ENCODE measurements at places on chromosomes 12 and 14.
A peak's percentile ranks its signal among the peaks of the same experiment; 100 is the strongest.

GRCh38 chr12:74646831-74647230, 109.2 kb downstream of the ATXN7L3B start:
- peak; percentile 78 for DNase-seq

- DNase-seq = no peak
Measured at GRCh38 chr14:96118391-96118790, 79.2 kb downstream of the C14orf132 start.

- no peak for DNase-seq
Measured at GRCh38 chr12:51714666-51715065, 123.6 kb downstream of the SCN8A start.

DNA sequence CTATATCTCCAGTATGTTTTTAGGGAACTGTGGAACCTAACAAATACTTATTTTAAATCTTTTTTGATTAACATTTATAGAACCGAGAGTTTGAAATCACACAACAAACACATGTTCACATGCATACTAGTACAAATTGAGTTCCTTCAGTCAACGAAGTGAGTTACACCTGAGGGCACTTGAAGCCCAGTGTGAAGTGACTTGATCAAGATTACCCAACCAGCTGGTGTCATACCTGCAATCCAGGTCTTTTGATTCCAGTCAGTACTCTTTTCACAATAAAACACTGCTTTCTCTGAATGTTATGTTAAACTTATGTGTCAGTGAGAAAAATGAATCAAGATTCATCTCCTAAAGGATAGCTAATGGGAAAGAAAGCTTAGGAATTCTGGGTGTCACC, 35.2 kb downstream of the VRK1 start:
- DNase-seq = no peak

DNA sequence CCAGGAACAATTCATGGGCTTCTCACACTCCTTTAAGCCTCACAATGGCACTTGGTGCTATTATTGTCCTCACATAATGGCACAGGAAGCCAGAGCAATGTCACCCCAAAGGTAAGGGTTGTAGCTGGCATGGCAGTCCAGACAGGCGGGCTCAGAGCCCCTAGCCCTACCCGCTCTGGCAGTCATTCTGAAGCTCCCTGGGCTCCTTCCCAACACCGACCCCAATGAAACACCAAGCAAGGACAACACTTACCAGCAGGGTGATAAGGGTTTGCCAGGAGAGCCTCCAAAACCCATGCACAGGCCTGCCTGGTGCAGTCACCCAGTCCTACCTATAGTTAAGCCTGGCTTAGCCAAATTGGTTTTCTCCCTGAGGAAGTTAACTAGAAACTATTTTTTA, 30.8 kb downstream of the MAX start:
- no peak for DNase-seq

- no peak for DNase-seq
Measured at GRCh38 chr14:61284001-61284400, 2.9 kb upstream of the TMEM30B start.

DNA sequence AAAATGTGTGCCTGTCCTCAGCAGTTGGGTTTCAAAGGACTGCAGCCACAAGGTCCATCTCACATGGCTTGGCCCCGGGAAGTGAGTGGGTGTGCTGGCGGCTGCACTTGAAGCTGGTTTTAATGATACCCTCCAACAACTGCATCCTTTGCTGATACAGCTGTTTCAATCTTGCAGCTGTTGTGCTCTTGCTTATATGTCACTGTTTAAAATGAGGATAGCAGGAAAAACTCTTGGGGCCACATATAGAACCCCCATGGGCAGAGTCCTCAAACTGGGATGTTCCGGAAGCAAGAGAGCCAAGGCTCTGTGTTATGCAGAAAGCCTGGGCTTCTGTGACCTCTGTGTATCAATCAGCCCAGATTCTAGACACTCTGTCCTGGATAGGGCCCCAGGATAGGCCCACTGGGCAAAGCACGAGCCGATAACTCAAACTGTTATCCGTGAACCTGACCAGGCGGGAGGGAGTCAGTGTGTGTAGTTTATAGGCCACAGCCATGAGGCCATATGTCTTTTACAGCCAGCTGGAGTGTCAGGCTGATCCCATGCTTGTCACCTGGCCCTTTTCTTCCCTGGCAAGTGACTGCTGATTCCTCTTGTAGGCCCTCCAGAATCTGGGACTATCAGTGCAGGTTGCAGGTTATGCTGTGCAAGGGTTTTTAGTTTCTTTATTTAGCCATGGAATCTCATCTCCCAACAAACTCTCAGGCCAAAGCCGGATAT, 74.3 kb downstream of the SSPN start:
- no peak for DNase-seq

DNA sequence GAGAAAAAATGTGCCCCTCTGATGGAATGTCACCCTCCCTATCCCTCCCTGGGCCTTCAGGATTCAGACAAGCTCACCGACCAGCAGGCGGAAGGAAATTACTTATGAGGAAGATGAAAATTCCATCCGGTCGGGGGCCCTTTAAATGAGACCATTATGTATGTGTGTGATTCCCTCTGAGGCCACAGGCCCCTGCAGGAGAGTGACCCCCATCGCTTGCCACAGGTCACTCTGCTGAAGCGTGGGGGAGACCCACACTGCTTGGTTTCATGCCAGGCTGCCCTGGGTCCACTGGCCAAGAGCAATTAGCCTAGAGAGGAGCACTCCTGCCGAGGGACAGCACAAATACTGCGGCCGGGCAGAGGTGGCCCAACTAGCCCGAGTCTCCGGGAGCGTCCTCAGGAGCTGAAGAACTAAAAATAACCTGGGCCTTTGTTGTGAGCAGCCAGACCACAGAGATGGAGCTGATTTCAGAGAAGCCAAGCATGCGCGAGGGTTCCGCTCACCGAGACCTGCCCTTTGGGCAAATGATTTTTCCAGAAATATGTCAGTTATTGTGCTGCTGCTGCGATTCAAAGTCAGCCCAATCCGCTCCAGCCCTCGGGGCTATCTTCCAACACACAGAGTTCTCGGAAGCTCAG, 276.4 kb downstream of the DPF3 start:
- DNase-seq = no peak

DNA sequence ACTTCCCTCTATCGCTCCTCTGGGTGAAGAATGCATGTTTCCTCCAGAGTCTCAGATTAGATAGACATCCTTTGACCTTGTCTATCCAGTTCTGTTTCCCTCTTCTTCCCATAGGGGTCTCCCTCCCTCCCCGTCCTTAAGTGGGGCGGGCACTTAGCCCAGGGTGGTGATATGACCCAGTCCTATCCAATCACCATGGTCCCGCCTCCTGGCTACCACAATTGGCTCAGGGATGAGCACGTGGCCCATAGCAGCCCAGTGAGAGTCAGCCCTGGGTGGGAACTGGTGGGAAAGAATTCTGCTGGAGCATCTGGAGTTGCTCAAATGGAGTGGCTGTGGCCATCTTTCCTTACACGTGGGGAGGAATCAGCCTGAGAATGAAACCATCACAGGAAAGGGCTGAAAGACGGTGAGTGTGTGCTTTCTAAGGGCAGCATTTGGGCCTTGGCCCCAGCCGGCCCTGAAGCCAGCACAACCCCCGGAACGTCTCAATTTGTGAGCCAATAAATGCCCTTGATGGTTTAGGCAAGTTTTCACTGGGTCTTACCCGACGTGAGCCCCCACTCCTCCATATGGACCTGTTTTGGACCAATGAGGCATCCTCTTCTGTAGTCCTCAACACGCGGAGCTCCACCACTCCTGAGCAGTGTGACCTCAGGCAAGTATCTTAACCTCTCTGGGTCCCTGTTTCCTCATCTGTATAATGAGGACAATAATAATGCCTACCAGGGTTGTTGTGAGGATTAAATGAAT, 14.4 kb upstream of the MLXIP start:
- DNase-seq = peak; percentile 71

- no peak for DNase-seq
Measured at GRCh38 chr14:96349286-96350075, 13.7 kb downstream of the ATG2B start.

GRCh38 chr12:124852329-124852831, 11.3 kb downstream of the SCARB1 start:
- DNase-seq = no peak

GRCh38 chr14:61559641-61560201, 135.6 kb upstream of the HIF1A start:
- no peak for DNase-seq

DNA sequence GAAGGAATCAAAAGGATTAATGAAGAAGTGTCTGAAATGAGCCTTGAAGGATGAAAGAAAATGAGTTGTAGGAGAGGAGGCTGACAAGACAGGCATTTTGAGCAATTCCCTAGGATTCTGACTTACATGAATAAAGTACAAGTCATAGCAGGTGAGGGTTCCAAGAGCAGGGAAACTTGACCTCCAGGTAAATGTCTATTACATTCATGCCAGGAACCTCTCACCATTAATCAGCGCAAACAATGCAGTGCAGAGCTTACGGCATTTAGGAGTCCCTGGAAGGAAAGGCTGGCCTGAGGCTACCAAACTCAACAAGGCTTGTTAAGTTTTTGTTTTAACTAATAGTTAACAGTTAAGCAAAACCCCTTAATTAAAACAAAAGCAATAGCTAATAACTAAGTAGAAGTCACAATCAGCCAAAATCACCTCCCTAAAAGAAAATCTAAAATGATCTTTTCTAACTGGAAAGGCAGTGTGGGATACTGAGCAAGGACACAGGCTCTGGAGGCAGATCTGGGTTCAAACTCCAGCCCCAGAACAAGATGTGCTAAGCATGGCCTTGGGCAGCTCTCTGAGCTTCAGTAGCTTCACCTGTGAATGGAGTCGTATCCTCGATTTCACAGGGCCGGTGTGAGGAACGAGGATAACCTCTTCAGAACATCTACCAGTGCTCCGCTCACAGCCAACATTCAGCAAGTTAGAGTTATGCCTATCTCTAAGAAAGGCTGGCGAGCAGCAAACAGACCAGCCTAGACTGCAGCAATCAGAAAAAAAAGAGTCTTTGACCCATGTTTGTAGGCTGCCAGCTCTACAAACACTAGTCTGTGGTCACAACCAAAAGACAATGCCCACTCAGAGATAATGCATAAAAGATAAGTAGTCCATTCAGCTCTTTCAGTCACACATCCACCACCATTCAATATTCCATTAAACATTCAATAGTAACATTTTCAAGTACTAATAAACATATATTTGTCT, 16.9 kb downstream of the PPTC7 start:
- peak; percentile 5 for DNase-seq

- DNase-seq = no peak
Measured at GRCh38 chr12:21353948-21354347, 18.8 kb upstream of the IAPP start.

GRCh38 chr12:77599782-77600467, 230.8 kb upstream of the NAV3 start:
- no peak for DNase-seq

DNA sequence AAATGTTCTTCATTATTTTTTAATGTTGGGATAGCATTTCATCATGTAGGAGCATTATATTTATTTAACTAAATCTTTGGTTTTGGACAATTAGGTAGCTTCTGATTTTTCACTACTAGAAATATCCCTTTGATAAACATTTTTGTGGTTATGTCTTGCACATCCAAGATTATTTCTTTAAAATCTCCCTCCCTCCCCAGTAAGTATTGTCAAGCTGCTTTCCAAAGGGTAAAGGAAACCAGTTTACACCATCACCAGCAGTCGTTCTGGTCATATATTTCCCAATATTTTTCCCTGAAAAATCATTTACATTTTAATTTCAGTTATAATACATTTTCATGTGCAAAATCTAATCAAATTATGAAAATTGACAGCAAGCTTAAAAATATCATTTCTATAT, 11.1 kb downstream of the CD69 start:
- DNase-seq = no peak

GRCh38 chr14:60925286-60925685, 55.6 kb downstream of the TRMT5 start:
- no peak for DNase-seq

DNA sequence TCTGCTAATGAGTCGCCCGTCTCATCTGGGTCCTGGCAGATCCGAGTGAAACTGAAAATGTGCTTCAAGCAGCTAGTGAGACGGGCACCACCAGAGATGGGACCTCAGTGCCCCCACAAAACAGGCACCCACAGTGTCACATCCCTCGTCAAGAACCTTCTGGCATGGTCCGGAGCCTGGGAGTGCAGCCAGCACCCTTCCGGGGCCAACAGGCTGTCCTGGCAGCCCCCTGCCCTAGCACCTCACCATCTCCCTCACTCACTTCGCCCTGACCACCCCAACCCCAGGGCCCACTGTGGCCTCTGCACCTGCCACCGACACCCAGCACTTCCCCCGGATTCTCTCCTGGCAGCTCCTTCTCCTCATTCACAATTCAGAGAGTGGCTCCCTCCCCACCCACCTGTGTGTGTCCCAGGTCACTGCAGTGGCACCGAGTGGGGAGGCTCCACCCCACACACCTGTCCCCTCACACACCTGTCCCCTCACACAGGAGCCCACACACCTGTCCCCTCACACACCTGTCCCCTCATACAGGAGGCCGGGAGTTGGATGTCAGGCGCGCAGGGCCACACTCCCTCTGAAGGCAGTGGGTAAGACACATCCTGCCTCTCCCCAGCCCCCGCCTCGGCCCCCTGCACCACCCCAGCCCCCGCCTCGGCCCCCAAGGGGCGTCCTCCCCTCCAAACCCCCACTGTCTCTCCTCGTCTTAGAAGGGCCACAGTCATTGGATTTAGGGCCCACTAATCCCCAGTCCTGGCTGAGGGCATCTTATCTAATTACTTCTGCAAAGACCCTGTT, 7.9 kb downstream of the GALNT9 start:
- DNase-seq = no peak

DNA sequence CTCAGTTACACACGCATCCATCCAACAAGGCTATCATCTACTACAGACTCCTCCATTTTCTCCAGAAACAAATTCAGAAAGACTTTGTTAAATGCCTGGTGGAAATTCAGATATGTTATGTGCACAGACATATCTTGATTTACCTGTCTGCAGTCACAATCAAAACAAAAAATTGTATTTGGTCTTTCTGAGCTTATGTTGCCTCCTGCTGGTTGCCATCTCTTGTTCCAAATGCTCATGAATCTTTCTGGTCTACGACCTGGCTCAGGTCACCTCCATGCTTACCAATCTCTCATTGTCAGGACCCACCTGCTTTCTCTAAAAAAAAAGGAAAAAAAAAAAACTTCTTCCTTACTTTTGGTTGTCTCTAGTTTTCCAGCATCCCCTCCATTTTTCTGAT, 169.2 kb upstream of the PLXNC1 start:
- DNase-seq = no peak

- DNase-seq = no peak
Measured at GRCh38 chr14:99402950-99403349, 77.7 kb downstream of the SETD3 start.

GRCh38 chr14:99839696-99840095, 46.5 kb downstream of the EML1 start:
- DNase-seq = no peak

DNA sequence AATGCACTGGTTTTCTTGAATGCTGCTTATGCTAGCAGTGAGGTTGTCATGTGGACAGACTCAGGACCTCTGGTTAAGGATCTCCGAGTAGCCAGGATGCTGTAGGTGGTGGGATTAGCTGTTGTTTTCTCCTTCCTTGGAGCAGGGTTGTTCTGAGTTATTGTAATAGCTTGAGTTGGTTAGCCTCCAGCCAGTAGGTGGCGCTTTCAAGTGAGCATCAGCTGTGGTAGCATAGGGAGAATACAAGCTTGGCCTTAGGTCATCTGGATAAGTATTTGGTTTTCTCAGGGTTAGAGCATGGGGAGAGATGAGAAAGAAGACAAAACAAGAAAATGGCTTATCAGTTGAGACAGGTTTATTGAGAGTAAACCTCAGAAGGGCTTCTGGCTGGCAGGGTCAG, 299.7 kb upstream of the FBXO33 start:
- no peak for DNase-seq

- DNase-seq = no peak
Measured at GRCh38 chr12:52645982-52646381, 6.0 kb downstream of the KRT2 start.
